ENCODE measurements at places on chromosomes 5 and 9.
A peak's percentile ranks its signal among the peaks of the same experiment; 100 is the strongest.

DNA sequence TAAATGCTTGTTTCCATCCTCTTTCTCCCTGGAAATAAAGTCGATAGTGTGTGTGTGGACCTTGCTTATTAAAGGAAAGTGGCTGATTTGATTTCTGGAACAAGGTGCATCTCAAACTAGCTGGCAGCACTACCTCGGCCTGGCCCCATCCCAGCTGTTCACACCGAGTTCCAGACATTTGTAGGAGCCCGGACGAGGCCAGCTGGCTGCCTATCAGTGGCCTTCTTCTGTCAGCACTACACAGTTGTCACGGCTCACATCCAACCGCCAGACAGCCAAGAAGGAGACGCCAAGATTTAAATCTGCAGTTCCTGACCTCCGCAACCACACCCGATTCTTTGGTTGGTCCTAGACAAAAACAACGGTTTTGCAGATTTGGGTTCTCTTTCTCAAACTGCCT lies 63.6 kb downstream of the PALM2AKAP2 start:
- no peak for DNase-seq

DNA sequence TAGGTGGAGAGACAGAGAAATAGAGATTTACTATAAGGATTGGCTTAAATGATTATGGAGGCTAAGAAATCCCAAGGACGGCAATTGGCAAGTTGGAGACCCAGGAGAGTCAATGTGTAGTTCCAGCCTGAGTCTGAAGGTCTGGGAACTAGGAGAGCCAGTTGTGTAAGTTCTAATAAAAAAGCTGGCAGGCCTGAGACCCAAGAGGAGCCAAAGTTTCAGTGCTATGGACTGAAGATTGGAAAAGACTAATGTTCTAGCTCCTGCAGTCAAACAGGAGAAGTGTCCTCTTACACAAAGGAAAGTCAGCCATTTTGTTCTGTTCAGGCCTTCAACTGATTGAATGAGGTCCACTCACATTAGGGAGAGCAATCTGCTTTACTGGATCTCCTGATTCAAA lies 50.0 kb downstream of the NMUR2 start:
- no peak for DNase-seq

DNA sequence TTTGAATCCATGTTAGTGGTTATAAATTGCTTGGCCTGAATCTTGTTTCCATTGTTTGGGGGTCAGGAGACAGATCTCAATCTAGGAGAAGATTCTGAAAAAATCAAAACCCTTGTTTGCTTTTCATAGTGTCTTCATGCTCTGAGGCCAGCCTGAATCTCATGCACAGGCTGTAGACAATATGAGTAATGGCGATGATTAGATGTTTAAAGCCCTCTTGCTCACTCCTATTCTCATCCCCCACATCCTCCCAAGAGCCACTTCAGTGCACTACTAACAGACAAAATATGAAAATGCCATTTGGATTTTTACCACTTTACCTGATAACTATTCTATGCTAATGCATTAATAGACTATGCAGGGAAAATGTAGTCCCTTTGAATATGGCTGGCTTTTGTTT lies 129.4 kb downstream of the NUDT12 start:
- DNase-seq, result no peak

GRCh38 chr5:116440457-116441001 lies 134.1 kb downstream of the SEMA6A start:
- no peak for DNase-seq

GRCh38 chr9:112274600-112274999 lies 58.8 kb downstream of the PTBP3 start:
- no peak for DNase-seq

DNA sequence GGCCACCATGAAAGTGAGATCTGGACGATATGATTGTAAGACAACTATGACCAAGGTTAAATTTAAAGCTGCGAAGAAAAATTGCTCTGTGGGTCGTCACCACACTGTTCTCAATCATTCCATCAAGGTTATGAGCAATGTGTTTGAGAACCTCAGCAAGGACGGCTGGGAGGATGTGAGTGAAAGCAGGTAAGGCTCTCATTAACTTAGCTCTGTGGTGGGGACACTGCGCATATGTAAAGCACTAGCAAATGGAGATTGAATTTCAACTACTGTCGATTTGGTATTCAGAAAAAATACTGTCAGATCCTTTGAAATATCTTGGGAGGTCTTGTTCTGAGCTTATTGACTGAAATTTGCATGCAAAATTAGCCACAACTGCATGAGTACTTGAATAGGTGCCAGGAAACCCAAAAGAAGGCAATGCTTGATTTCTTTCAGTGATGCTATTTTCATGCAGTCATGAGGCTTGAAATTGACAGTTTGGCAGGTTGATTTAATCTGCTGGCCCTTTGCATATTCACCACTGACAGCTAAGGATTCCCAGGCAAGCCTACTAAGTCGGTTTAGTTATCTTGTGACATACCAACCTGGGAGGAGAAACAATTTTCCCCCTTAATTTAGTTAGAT lies 183.9 kb upstream of the SH3GL2 start:
- no peak for DNase-seq

DNA sequence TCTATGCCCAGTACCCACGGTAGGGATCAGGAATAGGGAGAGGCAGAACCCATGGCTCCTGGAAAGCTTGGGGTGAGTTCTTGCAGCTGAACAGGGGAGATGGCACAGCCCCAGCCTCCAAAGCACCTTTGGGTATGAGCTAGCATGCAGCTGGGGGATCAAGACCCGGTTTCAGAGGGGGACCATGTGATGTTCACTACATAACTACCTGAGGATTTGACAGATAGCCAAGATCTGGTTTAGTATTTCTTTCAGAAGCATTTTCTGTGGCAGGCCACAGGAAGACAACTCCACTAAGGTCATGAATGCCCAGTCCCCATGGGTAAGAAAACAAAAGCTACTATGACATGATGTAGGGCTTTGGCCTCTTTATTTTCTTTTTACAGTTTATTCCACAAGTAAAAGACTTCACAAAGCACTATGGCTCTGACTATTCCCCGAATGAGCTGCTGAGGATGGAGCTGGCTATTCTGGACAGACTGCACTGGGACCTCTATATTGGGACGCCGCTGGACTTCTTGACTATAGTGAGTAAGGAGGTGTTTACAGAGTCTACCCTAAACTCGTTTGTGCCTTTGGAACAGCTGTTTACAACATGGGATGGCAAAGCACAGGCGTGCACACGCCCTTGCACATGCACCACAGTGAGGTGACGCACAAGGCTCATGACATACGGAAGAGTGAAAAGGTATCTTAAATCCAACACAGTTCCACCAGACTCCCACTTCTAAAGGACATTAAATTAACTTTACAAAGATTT lies 3.4 kb downstream of the CCNI2 start:
- no peak for DNase-seq

DNA sequence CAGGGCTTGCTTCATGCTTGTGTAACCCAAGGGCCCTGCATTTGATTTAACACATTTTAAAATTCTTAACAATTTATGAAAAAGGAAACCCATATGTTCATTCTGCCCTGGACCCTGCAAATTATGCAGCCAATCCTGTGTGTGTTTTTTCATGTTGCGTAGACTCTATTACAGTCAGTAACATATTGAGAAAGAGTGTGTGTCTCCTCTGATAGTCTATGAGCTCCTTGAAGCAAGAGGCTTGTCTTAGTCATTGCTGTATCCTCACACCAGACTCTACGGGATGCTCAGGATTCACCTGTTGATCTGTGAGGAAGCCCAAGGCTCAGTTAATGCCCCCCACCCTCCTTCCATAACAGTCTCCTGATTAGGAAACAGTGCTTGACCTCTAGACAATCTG lies 177.3 kb upstream of the DMAC1 start:
- no peak for DNase-seq

DNA sequence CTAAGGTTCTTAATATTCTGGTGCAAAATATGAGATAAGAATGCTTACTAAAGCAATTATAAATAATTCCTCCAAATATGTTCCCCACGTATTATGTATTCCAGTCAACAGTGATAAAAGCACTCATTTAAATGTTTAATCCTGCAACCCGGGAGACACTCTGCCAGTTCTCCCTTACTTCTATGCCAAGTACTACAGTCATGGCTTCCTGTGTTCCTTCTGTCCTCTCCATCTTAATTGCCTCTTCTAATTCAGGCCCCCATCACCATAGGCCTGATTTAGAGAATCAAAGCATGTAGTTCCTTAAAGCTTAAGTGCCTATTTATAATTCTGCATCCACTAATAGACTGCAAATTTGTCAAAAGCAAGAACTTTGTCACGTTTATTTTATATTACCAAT lies 474.8 kb downstream of the SEMA5A start:
- DNase-seq, result no peak

GRCh38 chr9:35904338-35904737 lies 1.7 kb upstream of the HRCT1 start:
- DNase-seq, result no peak

DNA sequence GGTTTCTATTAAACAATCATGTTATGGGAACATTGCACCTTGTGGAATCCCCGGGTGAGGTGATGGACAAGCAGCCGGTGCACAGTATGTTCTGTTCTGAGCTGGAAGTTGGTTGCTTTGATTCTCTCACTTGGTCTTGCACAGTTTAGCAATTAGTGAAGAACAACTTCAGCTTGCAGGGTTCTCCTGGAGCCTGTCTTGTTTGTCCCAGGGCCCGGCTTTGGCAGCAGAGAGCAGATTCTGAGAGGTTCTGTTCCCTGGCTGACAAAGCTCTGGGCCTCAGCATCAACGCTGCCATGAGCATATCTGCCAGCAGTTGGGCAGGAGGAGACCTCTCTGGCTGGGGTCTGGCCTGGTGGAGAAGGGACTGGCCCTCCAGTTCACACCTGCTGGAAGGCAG lies 16.9 kb downstream of the GADD45G start:
- no peak for DNase-seq

GRCh38 chr9:76894198-76894597 lies 11.7 kb downstream of the PRUNE2 start:
- no peak for DNase-seq

DNA sequence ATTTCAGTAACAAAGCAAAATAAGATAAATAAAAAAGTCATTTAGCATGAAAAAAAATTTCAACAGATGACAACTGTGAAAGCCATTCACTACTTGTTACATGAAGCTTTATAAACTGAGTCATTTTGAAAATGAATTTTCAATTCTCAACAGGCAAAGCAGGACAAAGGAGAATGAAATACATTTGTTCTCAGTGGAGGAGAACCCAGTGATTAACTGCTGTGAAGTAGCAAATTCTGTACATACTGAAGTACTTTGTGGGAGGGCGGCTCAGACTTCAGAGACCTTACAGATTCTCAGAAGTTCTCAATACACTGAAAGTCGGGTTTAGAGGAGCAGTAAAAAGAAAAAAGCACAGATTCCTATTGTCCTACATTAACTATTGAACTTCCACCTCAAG lies 21.7 kb downstream of the SKIC3 start:
- DNase-seq, result no peak

- DNase-seq, result no peak
Measured at GRCh38 chr5:10627160-10627701, 63.4 kb downstream of the ANKRD33B start.

DNA sequence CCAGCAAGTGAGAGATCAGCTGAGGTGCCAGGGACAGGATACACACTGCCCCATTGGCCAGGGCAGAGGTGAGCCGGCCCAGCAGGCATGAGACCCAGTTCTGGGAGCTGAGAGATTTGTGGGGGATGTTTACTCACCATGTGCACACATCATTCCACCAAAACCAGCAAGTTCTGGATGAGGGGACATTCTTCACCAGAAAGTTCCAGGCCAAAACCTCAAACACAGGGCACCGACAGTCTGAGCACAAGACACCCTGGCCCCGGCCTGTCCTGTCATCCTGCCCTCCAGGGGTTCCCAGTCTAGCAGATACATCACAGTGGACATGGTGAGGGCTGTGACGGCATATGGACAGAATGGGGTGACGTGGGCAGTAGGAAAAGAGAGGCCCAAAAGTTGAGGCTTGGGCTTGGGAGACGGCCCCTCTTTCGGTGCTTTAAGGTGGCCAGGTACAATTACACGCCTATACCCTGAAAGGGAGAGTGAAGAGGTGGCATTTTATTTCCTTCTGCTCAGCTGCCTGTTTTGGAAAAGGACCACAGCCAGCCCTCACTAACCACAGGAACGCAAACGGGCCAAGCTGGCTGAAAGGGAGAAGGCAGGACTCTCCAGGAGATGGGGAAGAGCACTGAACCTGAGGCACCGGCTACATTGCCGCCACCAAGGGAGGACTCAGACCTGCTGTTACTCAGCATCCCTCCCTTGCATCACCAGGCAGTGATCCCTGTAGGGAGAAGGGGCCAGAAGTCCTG lies 64.0 kb downstream of the SHB start:
- DNase-seq, result no peak

DNA sequence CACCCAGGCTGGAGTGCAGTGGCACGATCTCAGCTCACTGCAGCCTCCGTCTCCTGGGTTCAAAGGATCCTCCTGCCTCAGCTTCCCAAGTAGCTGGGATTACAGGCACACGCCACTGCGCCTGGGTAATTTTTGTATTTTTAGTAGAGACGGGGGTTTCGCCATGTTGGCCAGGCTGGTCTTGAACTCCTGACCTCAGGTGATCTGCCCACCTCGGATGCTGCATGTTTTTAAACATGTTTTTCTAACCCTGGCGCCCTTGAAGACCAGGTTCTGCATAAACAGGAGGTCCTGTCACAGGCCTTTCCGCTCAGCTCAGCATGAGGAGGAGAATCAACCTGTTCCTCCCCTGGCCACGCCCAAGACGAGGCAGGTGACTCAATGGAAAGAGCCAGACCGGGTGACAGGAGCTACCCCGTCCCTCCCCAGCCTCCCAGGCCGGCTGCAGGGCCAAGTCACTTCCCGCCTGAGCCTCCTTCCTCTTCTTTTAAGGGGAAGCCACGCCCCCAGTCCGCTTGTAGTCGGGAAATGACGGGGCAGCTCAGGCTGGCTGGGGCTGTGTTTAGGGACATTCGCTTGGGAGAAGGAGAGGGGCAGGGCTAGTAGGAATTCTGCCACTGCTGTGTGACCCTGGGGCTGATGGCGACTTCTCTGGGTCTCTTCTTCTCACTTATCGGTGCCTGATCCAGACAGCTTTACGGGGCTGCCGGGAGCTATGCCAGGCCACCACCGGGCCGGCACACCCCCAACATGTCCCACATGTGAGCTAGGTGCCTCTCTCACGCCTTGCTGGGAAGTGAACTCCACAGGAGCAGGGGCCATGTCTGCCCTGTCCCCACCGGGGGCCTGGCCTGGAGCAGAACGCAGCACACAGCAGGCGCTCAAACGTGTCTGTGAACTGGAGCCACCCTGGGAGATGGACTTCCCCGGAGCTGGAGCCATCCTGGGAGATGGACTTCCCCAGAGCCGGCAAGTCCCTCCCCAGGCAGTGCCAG lies 6.1 kb downstream of the NOTCH1 start:
- DNase-seq, result peak; percentile 89

- no peak for DNase-seq
Measured at GRCh38 chr9:38384990-38385848, 7.3 kb upstream of the ALDH1B1 start.

GRCh38 chr5:102700120-102700831 lies 54.8 kb upstream of the PAM start:
- DNase-seq, result no peak

Measured in stimulated activated CD4-positive, alpha-beta T cell treated with anti-CD3 and anti-CD28 coated beads, Interleukin-12 subunit alpha, Interleukin-12 subunit beta, amount 100 ng/mL, for 4 hours (primary cell).